CD4-positive, alpha-beta T cell treated with Interleukin-4 for 4 hours (primary cell): ENCODE measurements at places on chromosomes 12 and 14.

- no peak for DNase-seq
Observed at GRCh38 chr12:14024591-14024990, 43.2 kb upstream of the GRIN2B start.

DNA sequence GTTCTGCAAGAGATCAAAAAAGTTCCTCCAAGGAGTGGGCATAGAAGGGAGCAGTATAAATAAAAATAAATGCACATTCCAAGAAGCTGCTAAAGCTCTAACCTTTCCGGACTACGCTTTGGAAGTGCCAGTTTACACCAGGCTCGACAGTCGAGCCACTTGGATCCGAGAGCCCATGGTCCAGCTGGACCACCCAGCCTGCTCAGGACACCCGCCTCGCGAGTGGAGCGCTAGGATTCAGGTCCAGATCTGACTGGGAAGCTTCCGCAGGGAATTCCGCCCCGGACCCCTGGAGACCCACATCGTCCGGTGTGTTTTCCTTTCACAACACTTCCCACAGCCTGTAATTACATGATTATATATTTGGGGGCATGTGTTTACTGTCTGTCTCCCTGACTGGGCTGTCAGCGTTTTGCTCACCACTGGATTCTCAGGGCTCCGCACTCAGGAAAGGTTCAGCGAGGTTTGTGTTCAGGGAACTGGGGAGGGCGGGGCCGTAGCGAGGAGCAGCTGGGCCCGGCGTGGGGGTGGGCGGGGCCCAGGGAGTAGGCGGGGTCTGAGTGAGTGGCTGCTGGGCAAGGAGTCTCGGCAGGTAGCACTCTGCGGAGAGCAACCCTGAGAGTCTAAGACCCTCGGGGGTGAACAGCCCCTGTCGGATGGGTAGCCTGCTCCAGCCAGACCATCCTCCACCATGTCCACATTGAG, 52.3 kb upstream of the TMEM263 start:
- DNase-seq, result peak; percentile 65

DNA sequence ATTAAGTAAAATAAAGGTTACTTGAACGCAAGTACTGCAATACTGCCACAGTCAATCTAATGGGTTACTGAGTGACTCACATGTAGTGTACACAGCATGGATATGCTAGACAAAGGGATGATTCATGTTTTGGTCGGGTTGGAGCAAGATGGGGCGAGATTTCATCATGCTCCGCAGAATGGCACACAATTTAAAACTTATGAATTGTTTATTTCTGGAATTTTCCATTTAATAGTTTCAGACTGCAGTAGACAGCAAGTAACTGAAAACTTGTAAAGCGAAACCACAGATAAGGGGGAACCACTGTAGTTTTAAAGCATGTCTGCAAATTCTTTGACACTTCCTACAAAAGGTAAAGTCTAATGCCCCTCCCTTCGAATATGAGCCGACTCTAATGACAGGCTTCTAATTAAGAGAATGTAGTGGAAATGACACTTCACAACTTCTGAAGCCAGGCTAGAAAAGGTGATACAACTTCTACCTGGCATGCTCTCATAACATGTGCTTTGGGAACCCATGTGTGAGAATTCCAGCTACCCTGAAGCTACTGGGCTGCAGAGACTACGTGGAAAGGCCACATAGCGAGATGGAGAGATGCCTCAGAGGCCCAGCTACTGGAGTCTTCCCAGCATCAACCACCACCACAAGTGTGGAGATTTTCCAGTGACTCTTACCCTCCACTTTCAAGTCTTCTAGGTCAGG, 13.9 kb upstream of the TCP11L2 start:
- no peak for DNase-seq

DNA sequence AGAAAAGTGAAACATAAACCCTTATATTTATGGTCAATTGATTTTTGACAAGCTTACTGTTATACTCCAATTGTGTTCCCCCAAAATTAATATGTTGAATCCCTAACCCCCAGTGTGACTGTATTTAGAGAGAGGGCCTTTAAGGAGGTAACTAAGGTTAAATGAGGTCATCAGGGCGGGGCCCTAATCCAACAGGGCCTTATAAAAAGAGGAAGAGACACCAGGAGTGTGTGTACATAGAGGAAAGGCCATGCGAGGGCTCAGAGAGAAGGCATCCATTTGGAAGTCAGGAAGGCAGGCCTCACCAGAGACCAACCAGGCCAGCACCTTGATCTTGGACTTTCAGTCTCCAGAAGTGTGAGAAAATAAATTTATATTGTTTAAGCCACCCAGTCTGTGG, 6.5 kb upstream of the VTI1B start:
- no peak for DNase-seq

DNA sequence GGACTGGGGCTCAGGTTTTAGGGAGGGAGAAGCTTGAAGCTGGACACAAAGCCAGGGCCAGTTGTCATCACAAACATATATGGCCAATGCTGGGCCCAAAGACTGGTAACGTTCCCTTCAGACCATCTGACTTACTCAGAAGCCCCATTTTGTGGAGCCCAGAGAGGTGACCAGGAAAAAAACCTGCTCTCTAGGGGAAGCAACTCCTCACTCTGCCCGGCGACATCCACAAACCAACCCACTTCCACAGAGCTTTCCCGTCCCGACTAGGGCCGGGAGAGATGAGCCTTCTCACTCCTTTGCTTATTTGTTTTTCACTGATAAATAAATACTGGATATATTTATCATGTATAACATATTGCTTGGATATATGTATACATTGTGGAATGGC, 180.9 kb upstream of the RTL1 start:
- DNase-seq, result no peak

GRCh38 chr12:109358154-109358869, 10.6 kb downstream of the MYO1H start:
- DNase-seq, result no peak

GRCh38 chr14:65373671-65374039, 38.9 kb upstream of the FUT8 start:
- DNase-seq, result no peak

DNA sequence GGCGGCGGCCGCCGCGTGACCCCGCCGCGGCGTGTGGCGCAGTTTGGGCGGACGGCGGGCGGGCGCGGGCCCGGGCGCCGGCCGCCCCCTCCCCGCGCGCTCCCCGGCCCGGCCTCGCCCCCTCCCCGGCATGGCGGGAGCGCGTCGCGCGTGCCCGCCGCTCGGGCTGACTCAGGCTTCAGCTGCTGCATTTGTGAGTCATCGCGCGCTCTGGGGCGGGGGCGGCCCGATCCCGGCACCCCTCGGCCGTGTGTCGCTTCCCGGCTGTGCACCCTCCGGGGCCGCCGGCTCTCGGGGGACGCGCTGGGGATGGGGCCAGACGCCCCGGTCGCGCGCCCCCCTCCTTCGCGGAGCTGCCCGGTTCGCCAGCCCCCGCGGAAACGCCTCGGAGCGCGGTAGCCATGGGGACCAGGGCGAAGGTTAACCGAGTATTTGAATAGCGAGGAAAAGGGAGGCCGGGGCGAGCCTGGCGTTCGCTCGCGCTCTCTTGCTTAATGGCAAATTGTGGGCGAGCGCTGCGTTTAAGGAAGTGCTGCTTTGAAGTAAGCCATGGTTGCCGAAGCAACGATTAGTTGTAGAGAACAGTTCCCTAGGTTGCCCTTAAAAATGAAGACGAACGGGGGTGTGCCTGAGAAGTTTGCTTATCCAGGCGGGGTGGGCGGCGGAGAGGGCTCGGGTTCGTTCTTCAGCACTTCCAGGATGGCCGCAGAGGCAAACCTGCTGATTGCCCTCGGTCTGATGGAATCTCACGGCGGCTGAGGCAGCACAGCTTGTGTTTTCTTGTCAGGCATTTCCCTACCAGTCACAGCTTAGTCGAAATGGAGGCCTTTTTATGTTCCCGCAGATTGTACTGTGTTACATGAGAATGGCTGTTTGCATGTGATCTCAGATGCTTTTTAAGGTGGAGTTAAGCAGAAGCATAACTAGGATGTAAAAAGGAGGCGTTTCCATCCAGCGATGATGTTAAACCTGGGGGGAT, 896 bp downstream of the EIF5 start:
- peak; percentile 81 for DNase-seq

DNA sequence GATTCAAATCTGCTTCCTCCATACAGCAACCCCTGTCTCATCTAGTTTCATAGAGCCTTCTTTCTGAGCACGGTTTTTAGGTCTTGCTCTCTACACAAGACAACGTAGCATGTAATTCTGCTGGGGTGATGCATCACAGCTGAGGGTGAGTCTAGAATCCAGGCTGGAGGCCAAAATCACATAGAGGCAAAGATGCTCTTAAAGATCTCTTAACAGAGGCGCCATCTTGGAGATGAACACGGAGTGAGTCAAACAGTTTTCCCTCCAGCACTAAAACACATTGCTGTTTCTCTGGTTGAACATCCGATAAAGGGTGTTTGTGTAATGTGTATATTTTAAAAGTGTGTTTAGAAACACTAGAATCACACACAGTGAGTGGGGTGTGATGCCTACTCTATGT, 78.9 kb downstream of the NOS1 start:
- DNase-seq, result no peak

DNA sequence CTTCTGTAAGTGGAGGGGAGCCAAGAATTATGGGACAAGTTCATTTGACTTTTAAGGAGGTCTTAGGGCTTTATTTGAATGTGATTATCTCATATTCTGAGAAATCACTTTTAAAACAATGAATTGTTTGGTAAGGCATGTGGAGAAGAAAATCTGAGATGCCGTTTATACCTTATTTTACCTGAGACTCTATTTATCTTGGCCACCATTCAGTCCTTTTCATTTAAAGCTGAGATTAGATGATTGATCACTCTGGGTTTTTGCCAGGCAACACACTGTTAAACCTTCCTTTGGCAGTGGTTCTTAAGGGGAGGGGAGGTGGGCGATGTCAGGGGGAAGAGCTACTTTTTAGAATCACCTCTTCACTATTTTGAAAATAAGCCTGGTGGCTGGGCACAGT, 11.4 kb downstream of the CAND1 start:
- DNase-seq, result no peak

GRCh38 chr12:77058740-77059139, 6.6 kb downstream of the E2F7 start:
- no peak for DNase-seq

DNA sequence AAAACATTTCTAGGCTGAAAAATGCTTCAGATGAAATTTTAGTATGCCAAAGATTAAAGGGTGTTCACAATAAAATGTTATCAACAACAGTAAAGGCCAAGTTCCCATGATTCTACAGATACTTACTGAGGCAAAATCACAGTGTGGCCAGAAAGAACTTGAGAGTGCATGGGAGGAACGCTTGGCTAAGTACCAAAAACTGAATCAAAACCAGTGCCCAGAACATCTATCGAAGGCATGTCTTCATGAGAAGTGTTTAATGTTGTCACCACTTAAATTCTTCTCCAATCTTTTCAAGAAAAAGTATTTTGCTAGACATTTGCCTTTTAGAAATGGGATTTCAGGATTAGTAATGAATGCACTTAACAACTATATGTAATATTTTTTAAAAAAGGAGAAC, 41.5 kb downstream of the KIF21A start:
- DNase-seq, result no peak

GRCh38 chr14:73457924-73458182, 493 bp downstream of the NUMB start:
- no peak for DNase-seq

- no peak for DNase-seq
Observed at GRCh38 chr14:50402965-50403364, 6.3 kb upstream of the CDKL1 start.

DNA sequence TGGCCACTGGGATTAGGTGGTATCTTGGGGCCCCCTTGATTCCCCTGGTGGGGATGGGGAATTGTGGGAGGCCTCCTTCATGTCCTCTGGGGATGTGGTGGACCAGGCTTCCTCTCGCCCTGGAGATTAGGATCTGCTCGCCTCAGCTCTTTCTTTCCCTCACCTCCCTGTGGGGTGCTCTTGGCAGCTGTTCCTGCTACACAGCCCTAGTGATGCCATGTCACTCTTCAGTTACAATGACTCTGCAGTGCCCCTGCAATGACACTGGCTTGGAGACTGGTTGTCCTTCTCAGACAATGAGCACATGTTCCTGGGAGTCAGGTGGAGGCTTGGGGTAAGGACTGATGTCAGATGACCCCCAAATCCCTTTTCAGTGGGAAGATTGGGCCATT, 83.9 kb downstream of the ADCK1 start:
- no peak for DNase-seq

DNA sequence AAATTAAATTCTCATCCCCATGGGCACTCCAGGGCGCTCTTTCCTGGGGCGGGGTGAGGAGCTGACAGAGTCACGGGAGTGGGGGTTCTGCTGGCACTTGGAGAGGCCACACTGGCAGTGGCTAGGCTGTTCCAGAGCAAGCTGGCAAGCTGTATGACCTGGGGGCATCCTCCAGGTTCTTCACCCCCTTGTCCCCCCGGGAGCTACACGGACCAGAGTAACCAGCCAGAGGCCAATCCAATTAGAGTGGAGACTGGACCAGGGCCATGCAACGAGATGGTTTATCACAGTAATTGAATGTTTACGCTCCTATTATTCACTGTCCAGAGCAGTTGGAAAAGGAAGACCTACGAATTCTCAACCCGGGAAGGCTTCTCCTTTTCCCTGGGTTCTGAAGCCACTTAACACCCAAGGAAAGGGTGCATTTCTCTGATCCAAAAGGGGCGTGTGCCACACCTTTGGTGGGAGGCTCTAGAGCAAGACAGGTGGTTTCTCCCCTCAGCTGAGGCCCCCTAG, 43.8 kb upstream of the PNMA1 start:
- DNase-seq, result no peak

DNA sequence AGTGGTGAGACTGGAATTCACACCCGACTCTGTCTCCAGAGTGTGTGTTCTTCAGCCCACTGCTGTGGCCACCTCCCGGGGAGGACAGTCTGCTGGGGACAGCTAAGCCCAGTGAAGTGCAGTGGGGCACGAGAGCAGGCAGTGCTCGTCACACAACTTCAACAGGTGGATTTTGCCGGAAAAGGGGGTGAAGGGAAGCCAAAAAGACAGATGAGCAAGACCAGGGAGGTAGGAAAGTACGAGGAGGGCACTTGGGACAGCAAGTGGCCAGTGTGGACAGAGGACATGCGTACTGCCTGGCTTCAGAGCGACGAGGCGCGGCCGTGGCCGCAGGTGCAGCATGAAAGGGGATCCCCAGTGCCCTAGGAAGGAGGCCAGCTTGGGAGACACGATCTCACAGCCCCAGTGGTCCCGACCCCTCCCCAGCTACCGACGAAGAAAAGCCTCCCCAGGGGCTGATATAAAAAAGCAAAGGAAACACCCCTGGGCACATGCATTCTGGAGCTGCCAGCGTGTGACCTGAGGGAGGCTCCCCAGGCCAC, 96.1 kb downstream of the FBXL14 start:
- no peak for DNase-seq

- DNase-seq, result no peak
Observed at GRCh38 chr14:53380052-53380866, 227.1 kb upstream of the DDHD1 start.

GRCh38 chr14:63759456-63759855, 31.6 kb upstream of the SGPP1 start:
- peak; percentile 45 for DNase-seq
